ENCODE measurements at places on chromosomes 6 and 20.

DNA sequence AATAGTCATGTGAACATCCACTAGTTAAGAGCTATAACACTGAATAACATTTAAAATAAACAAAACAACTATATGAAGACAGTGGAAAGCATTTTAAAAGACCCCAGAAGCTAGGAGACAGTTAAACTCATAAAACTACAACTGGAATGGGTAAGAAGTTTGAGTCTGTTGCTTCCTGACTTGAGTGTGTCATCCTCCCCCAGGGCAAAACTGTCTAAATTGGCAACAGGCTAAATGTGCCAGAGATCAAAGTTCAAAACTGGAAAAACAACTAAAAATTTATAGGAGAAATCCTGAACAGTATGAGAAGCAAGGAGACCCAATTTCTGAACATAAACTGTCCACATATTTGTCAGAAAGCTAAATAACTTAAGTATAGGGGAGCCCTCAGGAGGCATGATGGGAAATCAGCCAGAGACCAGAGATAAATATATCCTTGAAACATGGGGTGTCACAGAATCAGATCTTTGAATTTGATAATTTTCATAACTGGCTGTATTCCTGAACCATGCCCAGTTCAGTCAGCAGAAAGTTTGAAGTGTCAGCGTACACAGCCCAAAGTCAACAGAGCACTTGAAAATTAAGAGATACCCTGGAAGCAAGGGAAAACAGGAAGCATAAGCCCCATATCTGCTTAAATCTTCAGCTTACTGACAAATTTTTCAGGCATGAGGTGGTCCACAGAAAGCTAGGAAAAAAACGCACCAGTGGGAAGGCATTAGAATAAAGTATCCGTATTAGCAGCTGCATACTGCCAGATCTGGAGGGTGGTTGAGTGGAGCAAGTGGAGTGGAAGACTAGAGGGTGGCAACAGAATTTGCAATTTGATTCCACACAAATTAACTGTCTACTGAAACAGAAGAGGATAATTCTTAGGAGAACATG lies 516.1 kb upstream of the MAN1A1 start:
- no peak for DNase-seq

GRCh38 chr20:61581825-61582188 lies 329.7 kb downstream of the CDH4 start:
- DNase-seq: no peak

- no peak for DNase-seq
Measured at GRCh38 chr6:95387845-95388244, 189.5 kb upstream of the MANEA start.

DNA sequence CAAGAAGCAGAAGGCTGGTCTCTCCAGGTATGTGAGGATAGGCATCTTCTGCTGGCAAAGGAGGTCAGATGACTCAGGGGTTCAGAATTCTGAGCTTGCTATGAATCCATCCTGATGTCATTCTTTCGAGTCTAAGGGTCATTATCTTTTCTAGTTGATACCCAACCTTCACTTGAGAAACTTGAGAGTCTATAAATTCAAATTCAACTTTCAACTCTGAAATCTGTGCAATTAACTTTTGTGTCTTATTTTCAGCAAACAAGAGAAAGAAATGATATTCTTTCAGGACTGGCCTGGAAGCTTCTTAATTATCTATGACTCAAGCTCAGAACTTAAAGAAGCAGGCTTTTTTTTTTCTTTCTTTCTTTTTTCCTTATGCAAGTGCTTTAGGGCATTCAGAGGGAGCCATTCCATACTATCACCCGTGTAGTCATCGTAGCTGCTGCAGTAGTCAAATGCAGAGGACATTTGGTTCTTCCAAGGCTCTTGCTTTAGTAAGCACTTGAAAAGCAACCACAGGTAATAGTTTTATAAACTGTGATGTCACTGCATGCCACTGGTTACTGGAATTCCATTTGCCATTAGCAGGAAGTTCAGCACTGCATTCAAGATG lies 93.0 kb downstream of the ADTRP start:
- no peak for DNase-seq

DNA sequence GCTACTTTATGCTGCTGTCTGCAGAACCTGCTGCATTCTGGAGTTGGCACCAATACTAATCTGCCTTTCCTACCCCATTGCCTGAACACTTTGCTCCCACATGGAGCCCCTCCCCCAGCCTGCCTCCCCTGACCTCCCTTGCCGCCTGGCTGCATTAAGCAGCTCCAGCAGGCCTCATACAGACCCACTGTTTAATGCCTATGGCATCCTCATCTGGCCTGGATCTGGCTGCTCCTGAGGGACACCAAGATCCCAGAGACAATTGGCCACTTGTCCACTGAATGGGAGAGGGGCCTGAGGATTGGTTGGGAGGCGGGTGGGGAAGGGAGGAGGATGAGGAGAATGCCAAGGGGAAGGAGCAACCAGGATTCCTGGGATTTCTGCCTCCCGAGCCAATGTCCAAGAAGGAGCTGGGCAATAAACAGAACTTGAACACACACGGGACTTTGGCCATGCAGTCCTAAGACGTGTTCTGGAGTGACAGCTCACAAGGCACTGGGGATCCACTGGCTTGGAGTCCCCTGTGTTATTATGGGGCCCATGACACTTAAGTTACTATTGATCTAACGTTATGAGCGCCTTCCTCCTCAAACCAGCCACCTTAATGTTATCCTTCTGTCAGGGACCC lies 10.4 kb upstream of the KCNK5 start:
- DNase-seq: no peak

DNA sequence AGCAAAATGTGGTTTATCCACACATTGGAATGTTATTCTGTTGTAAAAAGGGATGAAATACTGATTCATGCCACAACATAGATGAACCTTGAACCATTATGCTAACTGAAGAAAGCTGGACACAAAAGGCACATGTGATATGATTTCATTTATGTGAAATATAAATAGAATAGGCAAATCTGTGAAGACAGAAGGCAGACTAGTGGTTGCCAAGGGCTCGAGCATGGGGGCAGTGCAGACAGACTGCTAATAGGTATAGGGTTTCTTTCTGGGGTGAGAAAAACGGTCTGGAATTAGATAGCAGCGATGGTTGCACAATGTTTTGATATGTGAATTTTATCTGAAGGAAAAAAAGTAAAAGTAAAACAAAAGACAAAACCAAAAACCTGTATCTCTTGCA lies 54.6 kb upstream of the FNDC1 start:
- no peak for DNase-seq

All from endothelial cell of umbilical vein (primary cell).